Activated T-cell treated with anti-CD3 and anti-CD28 coated beads for 24 hours (primary cell): ENCODE measurements at places on chromosomes 5 and 9.

DNA sequence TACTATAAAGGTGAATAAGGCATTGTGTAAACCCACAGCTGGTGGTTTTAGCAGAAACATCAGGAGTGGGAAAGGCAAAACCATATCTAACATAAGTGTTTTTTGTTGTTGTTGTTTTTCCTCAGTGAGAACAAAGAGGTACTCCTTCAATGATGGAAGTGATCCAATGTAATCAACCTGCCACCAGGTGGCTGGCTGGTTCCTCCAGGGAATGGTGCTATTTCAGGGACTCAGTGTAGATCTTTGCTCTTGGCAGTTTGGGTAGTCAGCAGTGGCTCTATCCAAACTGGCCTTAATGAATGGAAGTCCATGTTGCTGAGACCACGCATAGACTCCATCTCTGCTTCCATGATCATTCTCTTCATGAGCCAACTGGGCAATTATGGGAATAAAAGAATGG, 10.8 kb downstream of the DMRTA1 start:
- no peak for DNase-seq

GRCh38 chr9:2657427-2657826, 35.8 kb downstream of the VLDLR start:
- no peak for DNase-seq

DNA sequence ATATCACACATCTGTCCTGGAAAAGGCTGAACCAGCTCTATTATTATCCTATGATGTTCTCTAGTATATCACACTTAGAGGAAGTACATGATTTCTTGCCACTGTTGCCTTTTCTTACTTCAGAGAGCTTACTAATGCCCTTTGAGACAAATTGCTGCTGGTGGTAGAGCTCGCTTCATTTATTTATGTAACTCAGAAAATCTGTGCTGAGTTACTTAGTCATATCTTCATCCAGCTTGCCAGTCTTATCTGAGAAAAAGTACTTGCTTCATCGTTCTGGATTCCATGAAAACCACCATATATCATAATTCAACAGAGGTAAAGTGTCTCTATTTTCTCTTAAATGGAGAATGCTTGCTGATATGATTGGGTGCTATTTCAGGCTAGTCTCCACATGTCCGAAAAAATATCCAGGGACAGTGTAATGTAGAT, 26.6 kb downstream of the PTPDC1 start:
- no peak for DNase-seq

GRCh38 chr5:77046416-77047073, 16.3 kb downstream of the AGGF1 start:
- DNase-seq: no peak

- DNase-seq: no peak
Observed at GRCh38 chr5:138632900-138633489, 57.8 kb upstream of the HSPA9 start.

DNA sequence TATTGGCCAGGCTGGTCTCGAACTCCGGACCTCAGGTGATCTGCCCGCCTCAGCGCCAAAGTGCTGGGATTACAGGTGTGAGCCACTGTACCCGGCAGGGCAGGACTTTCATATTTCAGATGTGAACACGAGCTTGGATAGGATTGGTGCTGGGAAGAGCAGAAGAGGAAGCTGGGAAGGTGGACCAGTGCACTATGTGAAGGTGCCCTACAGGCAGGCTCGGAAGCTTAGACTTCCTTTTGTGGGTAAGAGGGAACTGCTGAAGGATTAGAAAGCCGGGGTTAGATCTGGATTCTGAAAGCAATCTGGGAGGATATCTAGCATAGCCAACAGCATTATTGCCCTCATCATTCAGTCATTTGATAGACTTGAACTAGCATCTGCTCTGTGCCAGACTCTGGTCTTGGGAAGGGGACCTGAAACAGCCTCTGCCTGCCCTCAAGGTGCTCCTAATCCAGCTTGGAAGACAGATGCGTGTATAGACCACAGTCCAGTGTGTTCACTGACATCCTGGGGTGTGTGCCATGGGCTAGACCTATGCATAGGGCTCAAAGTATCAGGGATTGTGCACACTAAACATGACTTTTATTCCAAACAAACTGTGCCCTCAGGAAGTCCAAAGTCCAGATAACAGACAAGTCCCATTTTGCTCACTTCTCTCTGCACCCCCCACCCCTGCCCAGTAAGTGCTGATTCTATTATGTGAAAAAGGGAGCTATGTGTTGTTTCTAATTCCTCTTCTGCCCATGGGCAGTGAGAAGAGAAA, 637 bp downstream of the CBY3 start:
- DNase-seq: no peak

- no peak for DNase-seq
Observed at GRCh38 chr5:177423671-177424070, 2.8 kb upstream of the GRK6 start.

DNA sequence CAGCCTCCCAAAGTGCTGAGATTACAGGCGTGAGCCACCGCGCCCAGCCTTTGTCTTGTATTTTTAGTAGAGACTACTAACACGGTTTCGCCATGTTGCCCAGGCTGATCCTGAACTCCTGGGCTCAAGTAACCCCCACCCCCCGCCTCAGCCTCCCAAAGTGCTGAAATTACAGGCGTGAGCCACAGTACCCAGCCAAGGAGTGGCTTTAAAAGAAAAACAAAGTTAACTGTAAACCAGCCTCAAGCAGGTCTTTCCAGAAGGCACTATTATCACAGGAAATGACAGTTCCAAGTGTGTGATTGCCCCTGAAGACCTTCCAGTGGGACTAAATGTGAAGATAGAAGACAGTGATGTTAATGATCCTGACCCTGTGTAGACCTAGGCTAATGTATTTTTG, 31.1 kb downstream of the SIL1 start:
- no peak for DNase-seq
